ENCODE measurements at places on chromosomes 4 and X. TPM values are rescaled to one million over a fixed set of nuclear protein-coding genes. Genes with fewer than 3 reads are reported as not detected.

Gene MAGEC1
- not detected for total RNA-seq

Gene SLC49A3
- 0.74 TPM for total RNA-seq

Gene SSX1
- total RNA-seq = not detected

DNA sequence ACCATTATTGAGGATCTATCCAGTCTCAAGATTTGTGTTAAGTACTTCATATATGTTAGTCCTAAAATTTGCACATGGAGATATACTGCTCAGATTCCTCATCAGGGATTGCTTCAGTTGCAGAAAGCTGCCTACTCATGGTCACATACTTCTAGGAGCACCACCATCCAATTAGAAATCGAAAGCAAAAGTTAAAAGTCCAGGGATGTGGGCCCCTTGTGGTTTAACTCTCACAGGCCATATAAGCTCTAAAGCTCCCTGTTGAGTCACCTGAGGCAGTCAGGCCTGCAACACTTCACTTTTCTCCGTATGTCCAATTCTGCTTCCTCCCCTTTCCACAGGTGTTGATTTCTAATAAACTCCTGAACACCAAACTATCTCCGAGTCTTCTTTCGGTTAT, 84.2 kb downstream of the CNOT6L start:
- peaks cover 43% of the 10 kb centered on the region for H3K4me1 ChIP-seq
- peak; percentile 50 for DNase-seq
- peaks cover 78% of the 10 kb centered on the region for H3K36me3 ChIP-seq

- H3K4me3 ChIP-seq = no peak overlapping the region
- no peaks in the 10 kb centered on the region for H3K27me3 ChIP-seq
- peaks cover 13% of the 10 kb centered on the region for H3K4me1 ChIP-seq
Measured at GRCh38 chr4:39469429-39470077, 10.7 kb downstream of the LIAS start.

DNA sequence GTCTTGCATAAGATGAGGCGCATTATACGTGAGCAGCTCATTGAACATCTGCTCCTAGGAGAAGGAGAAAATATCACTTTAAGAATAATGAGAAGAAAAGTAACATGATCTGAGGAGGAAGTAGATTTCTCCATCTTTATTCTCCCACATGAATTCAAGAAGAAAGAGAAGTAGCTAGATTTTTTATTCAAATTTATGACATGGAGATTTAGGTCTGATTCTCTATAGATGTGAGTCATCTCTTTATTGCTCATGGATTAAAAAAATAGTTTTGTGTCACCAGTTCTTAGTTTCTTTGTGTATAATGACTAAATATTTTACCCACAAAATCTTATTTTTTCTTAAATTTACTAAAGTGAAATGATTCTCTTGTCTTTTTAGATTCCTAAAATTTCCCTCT, 40.4 kb downstream of the HPGDS start:
- peaks cover 1% of the 10 kb centered on the region for H3K27me3 ChIP-seq
- no peaks in the 10 kb centered on the region for H3K36me3 ChIP-seq
- DNase-seq = no peak
- no peak overlapping the region for H3K27ac ChIP-seq
